ENCODE measurements at places on chromosomes 4 and X. TPM values are rescaled to one million over a fixed set of nuclear protein-coding genes. Genes with fewer than 3 reads are reported as not detected.

GRCh38 chr4:107654694-107655093 is 65.3 kb downstream of the PAPSS1 start:
- DNase-seq, result no peak

DNA sequence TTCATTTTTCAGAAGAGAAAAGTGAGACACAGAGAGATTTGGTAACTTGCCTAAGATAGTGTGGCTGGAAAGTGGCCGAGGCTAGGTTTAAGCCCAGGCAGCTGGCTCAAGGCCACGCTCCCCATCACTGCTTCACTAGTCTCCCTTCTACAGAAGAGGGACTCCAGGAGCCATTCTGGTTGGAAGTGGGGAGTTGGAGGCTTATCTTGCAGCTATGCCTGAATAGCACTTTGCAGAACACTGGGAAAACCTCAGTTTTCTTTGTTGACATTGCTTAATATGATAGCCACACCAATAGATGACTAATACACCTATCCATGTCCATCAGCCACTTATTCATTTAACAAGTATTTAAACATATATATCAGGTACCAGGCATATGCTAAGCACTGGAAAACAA is 18.5 kb downstream of the LRRC66 start:
- DNase-seq, result no peak

GRCh38 chrX:45823536-45823935 is 622.9 kb upstream of the DIPK2B start:
- no peak for DNase-seq

GRCh38 chrX:40064055-40064597 is 33.6 kb downstream of the BCOR start:
- no peak for DNase-seq

GRCh38 chr4:82681754-82682153 is 116.8 kb downstream of the SCD5 start:
- no peak for DNase-seq

GRCh38 chr4:517806-518070 is 18.7 kb downstream of the PIGG start:
- no peak for DNase-seq

- DNase-seq, result no peak
Measured at GRCh38 chr4:74624351-74625151, 169.8 kb downstream of the BTC start.

DNA sequence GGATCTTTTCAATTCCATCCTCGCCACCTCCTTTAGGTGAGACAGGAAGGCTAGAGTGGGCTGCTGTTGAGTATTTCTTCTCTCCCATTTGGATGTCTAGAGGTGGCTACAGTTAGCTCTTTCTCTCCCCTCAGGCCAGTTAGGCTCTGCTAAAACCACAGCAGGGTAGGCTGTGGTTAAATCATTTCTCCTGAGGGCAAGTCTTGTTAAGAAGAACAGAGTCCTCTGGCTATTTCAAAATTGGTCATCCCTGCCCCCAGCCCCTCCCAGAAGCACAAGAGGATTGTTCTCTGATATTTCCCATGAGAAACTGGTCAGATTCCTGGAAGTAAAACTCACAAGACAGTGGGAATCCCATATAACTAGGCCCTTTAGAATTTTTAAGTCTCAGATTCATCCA is 1359.5 kb downstream of the TECRL start:
- DNase-seq, result no peak

DNA sequence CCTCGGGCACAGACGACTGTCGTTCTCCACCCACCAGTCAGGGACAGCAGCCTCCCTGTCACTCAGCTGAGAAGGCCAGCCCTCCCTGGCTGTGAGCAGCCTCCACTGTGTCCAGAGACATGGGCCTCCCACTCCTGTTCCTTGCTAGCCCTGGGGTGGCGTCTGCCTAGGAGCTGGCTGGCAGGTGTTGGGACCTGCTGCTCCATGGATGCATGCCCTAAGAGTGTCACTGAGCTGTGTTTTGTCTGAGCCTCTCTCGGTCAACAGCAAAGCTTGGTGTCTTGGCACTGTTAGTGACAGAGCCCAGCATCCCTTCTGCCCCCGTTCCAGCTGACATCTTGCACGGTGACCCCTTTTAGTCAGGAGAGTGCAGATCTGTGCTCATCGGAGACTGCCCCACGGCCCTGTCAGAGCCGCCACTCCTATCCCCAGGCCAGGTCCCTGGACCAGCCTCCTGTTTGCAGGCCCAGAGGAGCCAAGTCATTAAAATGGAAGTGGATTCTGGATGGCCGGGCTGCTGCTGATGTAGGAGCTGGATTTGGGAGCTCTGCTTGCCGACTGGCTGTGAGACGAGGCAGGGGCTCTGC is 7.9 kb upstream of the MSANTD1 start:
- DNase-seq, result no peak

DNA sequence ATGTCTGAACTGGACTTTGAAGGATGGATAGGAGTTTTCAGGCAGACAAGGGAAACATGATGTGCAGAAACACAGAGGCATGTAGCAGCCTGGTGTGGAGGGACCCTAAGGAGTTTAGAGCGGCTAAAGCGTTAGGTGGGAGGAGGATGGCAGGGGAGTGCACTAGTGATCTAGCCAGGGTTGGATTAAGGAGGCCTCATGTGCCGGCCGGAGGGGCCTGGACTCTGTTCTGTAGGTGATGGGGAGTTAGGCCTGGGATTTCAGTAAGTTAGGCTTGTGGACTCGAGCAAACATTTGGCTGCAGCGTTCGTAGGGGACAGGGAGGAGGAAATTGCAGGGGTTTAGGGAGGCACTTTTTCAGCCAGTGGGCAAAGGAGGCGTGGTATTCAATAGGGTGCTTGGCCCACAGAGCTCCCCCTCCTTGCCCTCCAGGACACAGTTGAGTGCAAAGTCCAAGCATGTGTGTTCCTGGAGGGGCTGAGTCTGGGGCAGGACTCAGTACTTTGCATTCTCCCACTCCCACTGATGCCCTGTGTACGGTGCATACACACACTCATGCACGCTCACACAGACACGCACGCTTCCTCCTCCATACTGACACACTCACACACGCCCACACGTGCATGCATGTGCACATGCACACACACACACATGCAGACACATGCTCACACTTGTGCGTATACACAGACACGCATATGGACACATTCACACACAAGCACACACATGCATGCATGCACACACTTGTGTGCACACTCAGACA is 18.6 kb downstream of the PSAPL1 start:
- DNase-seq, result no peak

DNA sequence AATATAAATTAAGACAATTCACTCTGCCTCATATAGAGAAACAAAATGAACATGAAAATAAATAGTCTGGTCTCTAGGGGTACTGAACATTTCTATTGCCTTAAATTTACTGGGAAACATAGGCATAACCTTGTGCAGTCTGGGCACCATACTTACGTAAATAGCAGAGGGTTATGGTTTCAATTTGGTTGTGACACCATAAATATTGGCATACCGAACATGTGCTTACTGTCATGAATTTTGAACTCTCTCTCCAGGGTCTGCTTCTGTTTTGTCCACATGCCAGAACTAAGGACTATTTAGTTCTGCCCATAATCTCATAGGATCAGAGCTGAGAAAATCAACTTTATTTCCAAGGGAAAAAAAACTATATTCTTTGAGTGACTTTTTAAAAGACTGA is 17.6 kb downstream of the PDGFC start:
- no peak for DNase-seq

DNA sequence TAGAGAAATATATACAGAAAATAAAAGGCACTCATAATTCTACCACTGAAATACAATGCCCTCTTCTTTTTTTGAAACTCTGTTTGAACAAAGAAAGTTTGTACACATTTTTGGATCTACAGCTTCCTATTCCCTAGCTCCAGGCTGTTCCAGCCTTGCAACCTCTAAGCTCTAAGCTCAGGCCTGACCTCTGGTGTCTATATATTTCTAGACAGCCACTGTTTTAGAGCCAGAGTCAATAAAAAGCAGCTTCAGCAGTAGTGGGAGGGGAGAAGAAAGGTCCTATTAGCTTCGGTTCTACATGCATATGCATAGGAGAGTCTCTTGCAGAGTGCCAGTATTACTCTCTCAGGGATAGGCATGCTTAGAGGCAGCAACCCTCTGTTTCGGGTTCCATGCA is 39.7 kb downstream of the CLDN2 start:
- DNase-seq, result no peak

- peak; percentile 2 for DNase-seq
Measured at GRCh38 chr4:110484767-110485166, 8.8 kb downstream of the ENPEP start.

GRCh38 chr4:40288566-40288965 is 46.6 kb upstream of the CHRNA9 start:
- DNase-seq, result no peak

DNA sequence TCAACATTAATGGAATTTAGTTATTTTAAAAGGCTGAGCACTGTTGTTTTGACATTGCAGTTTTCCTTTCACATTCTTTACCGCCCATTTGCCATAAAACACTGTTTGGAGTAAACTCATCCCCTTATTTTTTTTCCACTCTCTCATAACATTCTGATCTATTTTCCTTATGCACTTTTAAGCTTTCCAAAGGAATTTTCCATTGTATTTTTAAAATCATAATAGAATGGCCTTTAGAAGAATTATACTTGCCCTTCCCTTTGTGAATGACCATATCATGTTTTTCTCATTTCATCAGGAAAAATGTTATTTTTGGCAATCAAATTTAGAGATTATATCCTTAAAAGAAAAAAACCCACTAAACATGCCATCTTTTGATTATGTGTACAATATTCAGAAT is 1074.2 kb downstream of the STIM2 start:
- DNase-seq, result no peak

The SSX2 gene
- total RNA-seq, result not detected

The IL13RA1 gene
- total RNA-seq, result 69.4 TPM

The MRPL1 gene
- total RNA-seq, result 30.5 TPM

The APLN gene
- total RNA-seq, result 1,492 TPM

The OFD1 gene
- 11.1 TPM for total RNA-seq

All from glomerular endothelial cell (primary cell).